Activated CD4-positive, alpha-beta memory T cell treated with anti-CD3 and anti-CD28 coated beads for 36 hours (primary cell): ENCODE measurements at places on chromosomes 7 and 10. TPM values are rescaled to one million over a fixed set of nuclear protein-coding genes. Genes with fewer than 3 reads are reported as not detected.

Gene MEOX2
- total RNA-seq: not detected

Gene MORN4
- total RNA-seq: 6.5 TPM

Gene OR13A1
- total RNA-seq: not detected

Gene SPDYE1
- not detected for total RNA-seq

Gene STAG3
- 20.8 TPM for total RNA-seq

Gene CHAT
- total RNA-seq: not detected

Gene SLC16A9
- 0.40 TPM for total RNA-seq
